T-helper 2 cell (primary cell): ENCODE measurements at places on chromosomes 2 and 18.

GRCh38 chr2:38440655-38441054, 63.6 kb upstream of the ATL2 start:
- DNase-seq, result no peak

GRCh38 chr18:6682437-6683111, 46.9 kb upstream of the ARHGAP28 start:
- no peak for DNase-seq

- DNase-seq, result no peak
These were observed 79.3 kb upstream of the ZNF397 start for GRCh38 chr18:35161485-35161884.

- DNase-seq, result no peak
These were observed 88.2 kb downstream of the SCG2 start for GRCh38 chr2:223513771-223514455.

GRCh38 chr2:197369933-197370320, 59.3 kb upstream of the ANKRD44 start:
- no peak for DNase-seq

DNA sequence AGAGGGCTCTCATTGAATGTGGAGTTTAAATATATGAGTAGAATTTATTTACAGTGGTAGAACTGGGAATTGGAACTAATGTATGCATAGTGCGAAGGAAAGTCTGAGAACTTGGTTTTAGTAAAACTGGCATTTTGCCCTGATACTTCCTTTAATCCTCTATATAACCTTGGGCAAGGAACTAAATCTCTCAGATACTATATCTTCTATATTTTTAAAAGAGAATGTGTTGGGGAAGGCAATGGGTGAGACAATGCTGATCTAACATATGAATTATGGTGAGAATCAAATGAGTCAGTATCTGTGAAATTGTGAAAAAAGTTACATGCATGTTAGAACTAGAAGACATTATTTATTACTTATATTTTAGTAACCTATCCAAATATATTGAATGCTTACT, 2109.4 kb upstream of the PIK3C3 start:
- no peak for DNase-seq

GRCh38 chr2:233087713-233088112, 27.6 kb downstream of the INPP5D start:
- no peak for DNase-seq

- no peak for DNase-seq
These were observed 15.0 kb downstream of the CERS6 start for GRCh38 chr2:168471163-168471475.

GRCh38 chr18:44474591-44474990, 206.1 kb upstream of the SETBP1 start:
- DNase-seq, result no peak

DNA sequence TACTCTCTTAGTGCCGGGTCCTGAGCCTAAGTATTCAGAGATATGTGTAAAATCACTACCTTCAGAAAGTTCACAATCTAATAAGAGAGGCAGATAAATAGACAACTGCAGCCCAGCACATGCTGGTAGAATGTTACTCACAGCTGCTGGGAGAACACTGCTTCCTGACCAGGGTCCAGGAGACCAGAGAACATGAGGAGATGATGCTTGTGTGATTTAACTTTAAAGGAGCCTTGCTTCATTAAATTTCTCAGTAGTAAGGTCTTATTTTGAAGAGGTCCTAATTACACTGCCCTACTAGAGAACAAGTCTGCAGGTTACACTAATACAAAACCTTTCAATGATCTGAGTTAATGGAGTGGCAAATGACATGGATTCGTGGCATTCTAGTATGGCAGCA, 209.9 kb upstream of the TRIB2 start:
- DNase-seq, result no peak

DNA sequence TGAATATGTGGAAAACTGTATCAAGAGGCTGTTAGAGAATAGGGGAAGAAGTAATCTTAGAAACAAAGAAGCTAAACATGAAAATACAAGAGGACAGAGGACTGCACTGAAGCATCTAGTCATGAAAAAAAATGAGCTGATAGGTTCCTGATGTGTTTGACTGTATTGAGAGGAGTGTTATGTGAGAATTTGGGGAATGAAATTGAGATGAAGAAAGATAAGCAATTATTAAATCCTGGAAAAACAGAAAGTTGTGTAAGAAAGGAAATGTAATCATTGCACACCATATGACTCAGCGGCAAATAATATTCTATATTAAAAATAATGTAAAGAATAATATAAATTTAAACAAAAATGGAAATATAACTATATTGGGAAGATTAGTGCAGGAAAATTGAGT, 71.2 kb downstream of the SEMA4F start:
- no peak for DNase-seq

DNA sequence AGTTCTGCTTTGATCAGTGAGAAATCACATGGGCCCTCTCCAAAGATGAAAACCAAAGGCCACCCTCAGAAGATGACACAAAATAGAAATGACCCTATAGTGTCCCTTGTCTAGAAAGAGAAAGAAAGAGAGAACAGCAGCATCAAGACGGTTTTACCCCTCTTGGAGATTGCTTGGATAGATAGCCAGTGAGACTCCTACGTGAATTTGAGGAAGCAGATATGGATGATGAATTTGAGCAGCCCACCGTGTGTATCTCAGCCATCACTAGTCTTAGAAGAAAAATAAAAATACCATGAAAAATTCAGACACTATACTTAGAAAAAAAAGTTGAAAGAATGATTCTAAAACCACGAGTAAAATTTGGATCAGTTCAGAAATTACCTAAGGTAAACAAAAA, 329.1 kb upstream of the CNTNAP5 start:
- DNase-seq, result no peak

DNA sequence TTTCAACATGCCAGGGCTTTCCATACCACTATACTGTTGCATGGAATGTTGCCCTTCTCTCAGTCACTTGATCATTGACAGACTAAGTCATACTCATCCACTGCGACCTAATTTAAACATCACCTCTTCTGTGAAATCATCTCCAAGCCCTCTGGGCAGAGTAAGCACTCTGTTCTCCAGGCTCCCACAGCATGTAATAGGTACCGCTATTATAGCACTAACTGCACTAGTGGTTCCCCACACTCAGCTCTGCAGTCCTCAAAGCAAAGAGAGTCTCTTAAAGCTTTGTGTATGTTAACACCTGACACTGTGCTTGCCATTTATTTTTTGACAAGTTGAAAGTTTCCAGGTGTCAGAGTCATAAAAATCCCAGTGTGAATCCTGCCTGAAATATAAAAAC, 947.2 kb downstream of the ERBB4 start:
- no peak for DNase-seq

DNA sequence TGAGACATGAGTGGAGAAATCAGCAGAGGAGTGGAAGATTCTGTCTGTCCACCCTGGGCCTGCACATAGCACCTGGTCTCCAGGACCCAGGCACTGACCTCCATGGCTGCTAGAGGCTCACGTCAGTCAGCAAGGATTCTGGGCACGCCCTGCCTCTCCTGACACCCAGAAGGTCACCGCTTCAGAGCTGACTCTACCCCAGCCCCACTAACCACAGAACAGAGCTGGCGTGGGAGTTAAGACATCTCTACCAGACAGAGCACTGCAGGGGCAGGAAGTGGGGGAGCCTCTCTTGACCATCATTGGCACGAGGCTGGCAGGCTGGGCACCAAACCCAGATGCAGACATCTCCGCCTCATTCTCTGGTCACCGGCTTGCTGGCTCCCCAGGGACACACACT, 3.0 kb downstream of the ADCY3 start:
- peak; percentile 42 for DNase-seq

DNA sequence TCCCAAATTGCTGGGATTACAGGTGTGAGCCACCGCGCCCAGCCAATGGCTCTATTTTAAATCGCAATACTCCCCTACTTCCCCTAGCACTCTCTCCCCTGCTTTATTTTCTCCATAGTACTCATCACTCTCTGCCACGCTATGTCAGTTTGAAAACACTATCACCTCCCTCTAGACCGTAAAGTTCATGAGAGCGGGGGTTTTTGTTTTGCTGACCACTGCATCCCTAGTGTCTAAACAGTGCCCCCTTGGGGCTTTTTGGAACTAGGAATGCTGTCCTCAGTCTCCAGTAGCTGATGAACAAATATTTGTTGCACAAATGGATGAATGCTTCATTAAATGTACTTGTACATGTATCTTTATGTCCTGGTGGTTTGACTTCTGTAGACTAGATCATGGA, 44.1 kb downstream of the ATOH8 start:
- DNase-seq, result no peak

- DNase-seq, result no peak
These were observed 339.9 kb upstream of the LRRTM4 start for GRCh38 chr2:77862120-77862519.

- no peak for DNase-seq
These were observed 96.5 kb downstream of the ZNF532 start for GRCh38 chr18:58960946-58961722.

DNA sequence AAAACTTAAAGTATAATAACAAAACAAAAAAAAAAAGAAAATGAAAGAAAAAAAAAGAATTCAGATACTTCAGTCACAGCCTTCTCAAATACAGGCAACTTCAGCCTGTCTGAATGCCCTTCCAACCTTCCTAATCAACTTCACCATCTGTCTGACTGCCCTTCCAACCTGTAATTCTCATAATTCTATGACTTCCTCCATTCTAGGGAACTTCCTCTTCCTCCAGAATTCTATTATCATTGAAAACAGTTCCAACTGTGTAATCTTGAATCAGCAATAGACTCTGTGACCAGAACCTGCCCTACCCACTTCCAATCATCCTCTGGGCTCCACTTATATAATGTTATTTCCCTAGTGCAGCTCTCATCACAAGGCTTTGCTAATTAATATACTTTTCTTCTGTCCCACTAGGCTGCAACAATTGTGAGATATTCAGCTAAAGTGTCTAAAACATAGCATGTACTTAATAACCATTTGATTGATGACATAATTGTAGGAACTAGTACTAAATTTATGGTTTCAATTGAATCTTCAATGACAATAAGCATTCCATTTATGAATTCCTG, 127.3 kb downstream of the UPP2 start:
- DNase-seq, result no peak

DNA sequence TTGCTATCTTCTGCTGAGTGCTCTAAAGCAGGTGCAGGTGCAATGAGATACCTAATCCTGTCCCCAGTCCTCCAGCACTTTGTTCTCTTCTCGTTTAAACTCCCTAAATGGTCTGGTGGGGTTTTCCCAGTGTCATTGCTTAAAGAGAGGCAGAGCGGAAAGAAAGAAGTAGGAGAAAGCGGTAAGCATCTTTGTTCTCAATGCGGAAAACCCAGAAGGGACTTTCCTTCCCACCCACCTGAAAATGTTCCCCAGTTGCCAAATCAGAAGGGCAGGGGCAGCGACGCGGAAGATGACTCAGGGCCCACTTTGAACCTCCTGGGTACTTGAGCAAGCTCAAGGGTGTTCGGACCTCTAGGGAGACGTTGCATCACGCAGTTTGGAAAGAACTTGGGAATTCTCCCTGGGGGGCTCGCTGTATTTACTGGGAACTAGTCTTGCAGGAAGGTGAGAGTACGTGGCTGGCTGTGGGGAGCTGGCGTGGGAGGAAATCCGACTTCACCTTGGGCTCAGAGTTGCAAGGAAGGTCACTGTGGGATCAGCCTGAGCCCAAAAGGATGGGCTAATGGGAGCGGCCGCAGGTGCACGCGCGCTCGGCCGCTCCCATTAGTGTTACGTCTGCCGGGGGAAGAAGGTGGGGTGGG, 589 bp upstream of the SGPP2 start:
- DNase-seq, result peak; percentile 59

- no peak for DNase-seq
These were observed 72.5 kb downstream of the GPR39 start for GRCh38 chr2:132489150-132489549.

- DNase-seq, result no peak
These were observed 260.3 kb downstream of the KLHL29 start for GRCh38 chr2:23645230-23645808.

GRCh38 chr2:55103046-55103445, 52.8 kb upstream of the RTN4 start:
- DNase-seq, result no peak

DNA sequence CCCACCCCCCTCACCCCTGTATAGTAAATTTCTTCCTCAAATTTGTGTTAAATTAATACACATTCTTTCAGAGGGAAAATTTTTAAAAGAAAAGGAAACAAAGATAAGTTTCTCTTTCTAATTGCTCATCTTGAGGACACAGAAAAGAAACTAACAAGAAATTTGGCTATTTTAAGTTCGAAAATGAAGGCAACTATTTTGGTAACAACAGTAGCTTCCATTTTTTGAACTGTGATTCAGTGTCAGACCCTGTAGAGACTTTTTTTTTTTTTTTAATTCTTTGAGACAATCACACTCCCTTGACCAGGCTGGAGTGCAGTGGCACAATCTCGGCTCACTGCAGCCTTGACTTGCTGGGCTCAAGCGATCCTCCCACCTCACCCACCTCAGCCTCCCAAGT, 194.9 kb downstream of the SS18 start:
- DNase-seq, result no peak

- no peak for DNase-seq
These were observed 45.6 kb upstream of the PCBP1 start for GRCh38 chr2:70041663-70042062.

DNA sequence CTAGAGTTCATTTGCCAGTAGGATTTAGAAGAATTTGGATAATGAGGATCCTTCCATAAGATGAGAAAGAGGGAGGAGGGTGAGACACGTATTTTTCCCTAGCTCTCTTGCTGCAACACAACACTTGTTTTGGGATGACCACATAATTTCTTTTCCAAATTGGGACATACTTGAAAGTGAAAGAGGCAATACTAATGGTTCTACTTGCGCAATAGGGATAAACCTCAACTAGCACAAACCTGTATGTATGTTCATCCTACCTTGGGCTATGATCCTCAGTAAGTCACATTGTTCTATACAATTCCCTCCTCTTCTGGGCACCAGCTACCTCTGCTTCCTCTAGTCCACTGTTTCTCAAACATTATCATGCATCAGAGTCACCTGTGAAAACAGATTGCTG, 1208.8 kb upstream of the LRRTM1 start:
- DNase-seq, result no peak

- no peak for DNase-seq
These were observed 240.7 kb downstream of the SRBD1 start for GRCh38 chr2:45370369-45370768.

- no peak for DNase-seq
These were observed at the start of gene MFSD2B for GRCh38 chr2:24009680-24010476. MFSD2B (plus strand) TSS chr2:24010085; CDS start chr2:24010097, 12 bp downstream.

GRCh38 chr18:76914314-76914713, 92.0 kb downstream of the ZNF236 start:
- DNase-seq, result no peak

DNA sequence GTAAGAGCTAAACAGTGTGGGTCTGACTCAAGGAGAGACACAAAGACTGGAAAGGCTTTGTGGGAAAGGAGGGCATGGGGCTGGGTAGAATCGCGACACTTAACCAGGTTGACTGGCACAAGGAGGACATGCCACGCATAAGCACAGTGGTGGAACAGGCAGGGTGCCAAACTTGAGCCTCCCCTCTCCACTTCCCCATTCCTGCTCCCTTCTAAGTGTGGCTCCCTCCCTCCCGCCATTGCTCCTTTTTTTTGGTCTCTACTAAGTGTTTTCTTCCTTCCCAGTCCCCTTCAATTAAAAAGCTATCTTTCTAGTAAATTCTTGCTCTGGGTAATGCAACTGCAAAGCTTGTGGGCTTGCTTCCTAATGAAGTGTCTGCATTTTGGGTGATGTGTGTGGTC, 40.3 kb upstream of the ZFP36L2 start:
- DNase-seq, result no peak
